Vagina (tissue), 2 donors: ENCODE measurements at places on chromosomes 6 and 20. TPM values are rescaled to one million over a fixed set of nuclear protein-coding genes. Genes with fewer than 3 reads are reported as not detected.

DNA sequence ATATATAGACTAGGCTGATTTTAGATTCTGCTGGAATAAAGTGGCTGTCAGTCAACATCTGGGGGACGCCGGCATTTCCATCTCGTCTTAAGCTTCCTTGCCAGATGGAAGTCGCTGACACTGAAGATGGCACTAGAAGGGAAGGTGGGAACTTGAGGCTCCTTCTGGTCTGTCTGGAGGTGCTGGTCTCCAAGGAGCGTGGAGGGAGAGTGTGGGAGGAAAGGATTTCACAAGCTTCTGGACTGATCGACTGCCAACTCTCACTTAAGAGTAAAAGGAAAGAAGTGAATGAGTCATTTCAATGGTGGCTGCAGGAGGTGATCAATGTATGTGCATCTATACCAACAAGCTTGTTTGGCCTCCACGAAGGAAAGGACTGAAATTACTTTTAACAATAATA lies 40.4 kb downstream of the DUSP22 start:
- no peak overlapping the region for H3K4me3 ChIP-seq
- peaks cover 25% of the 10 kb centered on the region for H3K4me1 ChIP-seq
- no peak for DNase-seq

PRRT1 gene
- 8.8 TPM for total RNA-seq

DNA sequence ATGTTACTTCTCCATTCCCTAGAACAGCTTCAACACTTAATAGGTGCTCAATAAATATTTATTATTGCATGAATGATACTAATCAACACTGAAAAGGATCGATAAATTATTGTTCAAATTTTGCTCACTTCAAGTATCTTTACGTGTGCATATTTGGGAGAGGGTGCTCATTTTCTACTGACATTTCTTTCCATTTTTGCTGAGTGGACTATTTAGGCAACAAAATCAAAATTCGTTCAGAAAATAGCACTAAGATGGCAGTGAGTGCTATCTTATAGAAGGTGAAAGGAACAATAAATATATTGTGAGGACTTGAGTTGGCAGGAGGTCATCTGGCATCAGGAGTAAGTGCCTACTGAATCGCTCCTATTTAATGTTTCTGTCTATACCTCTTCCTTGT lies 501.9 kb upstream of the IRAK1BP1 start:
- no peak overlapping the region for H3K27ac ChIP-seq
- H3K36me3 ChIP-seq: no peaks in the 10 kb centered on the region
- DNase-seq: no peak
- H3K4me1 ChIP-seq: no peaks in the 10 kb centered on the region
- no peak overlapping the region for H3K4me3 ChIP-seq

DNA sequence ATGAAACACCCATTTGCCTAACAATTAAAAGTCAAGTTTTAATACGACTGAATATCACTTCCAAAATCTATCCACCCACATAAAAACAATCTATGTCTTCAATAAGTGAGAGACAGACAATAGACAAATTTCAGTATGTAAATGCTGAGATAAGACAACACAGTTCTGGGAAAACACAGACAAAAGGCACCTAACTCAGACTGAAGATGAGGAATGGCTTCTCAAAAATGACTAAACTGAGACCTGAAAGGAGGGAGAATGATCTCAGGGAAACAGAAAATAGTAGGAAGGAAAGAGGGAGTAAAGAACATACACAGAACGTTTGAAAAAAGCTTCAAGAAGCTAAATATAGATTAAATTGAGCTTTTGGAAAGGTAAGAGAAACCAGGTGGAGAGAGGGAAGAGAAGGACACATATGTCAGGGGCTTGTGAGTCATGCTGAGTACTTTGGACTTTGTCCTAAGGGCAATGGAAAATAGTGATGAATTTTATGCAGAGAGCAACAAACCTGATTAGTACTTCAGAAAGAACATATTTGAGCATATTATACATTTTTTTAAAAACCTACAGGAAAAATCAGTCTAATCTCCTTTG lies 16.1 kb downstream of the LMBRD1 start:
- no peaks in the 10 kb centered on the region for H3K36me3 ChIP-seq
- no peaks in the 10 kb centered on the region for H3K4me1 ChIP-seq
- H3K27ac ChIP-seq: no peak overlapping the region
- H3K4me3 ChIP-seq: no peak overlapping the region
- H3K27me3 ChIP-seq: no peaks in the 10 kb centered on the region
- DNase-seq: no peak
